HS-5 (cell line): ENCODE measurements at places on chromosomes 2 and 18.

GRCh38 chr2:61534926-61535325, 3.2 kb downstream of the XPO1 start:
- DNase-seq: no peak

DNA sequence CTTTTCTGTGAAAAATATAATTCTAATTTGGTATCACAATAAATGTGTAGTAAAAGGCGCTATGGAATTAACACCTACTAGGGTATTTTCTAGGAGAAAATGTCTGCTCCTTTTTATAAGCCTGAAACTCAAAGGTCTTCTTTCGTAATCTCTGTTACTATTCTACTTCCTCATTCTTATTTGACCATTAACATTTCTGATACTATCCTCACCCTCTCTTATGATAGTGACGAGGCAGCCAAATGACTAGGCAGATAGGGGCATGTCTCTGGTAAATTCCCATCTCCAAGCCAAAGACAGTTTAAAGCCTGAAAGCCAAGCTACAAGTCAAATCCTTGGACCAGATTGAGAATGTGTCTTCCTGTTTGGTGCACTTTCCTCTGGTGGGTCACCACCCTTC, 251.7 kb downstream of the LRRTM4 start:
- peak; percentile 16 for DNase-seq

DNA sequence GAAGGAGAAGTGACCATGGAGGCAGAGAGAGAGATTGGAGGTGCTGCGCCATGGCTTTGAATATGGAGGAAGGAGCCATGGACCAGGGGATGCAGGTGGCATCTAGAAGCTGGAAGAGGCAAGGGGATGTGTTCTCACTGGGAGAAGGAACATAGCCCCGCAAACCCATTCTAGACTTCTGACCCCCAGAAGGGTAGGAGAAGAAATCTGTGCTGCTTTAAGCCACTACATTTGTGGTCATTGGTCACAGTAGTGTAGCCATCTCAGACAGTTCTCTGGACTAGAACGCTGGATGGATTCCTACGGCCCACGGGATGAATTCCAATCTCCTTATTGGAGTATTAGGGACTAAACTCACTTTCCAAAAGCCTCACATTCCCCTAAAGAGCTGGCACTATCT, 67.8 kb downstream of the PTGR3 start:
- no peak for DNase-seq

DNA sequence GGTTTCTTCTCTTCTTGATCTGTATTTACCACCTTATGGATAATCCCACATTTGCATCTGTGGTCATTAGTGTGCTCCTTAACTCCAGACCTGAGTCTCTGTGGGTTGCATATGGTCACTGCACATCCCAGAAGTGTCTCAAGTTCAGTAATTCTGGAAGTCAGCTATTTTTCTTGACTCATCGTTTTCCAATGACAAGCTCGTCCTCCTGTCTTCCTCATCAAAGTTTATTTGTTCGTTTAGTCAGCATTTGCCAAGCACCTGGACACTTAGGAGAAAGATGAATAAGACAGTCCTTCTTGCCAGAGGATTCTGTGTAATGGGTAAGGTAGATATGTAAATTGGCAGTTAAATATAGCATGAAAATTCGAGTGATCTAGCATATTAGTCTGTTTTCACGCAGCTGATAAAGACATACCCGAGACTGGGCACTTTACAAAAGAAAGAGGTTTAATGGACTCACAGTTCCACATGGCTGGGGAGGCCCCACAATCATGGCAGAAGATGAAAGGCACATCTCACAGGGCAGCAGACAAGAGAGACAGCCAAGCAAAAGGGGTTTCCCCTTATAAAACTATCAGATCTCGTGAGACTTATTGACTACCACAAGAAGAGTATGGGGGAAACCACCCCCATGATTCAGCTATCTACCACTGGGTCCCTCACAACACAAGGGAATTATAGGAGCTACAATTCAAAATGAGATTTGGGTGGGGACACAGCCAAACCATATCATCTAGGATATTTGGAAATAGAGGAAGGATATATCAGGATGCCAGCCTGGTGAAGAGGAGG, 19.4 kb downstream of the FASTKD2 start:
- no peak for DNase-seq

GRCh38 chr2:233244818-233245217, 6.7 kb upstream of the ATG16L1 start:
- no peak for DNase-seq

- no peak for DNase-seq
These were observed 74.6 kb downstream of the ACAA2 start for GRCh38 chr18:49738721-49739120.

DNA sequence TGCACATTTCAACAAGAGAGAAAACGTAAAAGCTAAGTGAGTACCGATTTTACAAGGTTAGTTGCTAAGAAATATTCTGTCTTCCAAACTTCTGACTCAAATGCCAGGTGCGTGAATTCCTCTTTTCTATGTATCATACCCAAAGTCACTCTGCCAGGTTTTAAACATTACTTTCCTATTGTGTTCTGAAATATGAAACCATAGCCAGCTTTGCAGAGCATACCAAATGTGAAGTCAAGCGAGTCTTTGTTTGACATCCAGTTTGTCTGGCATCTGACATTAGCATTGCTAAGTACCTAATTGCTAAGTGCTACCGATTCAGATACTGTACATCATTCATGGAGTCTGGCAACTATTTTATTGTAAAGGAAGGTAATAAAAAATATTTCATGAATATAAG, 321.9 kb upstream of the GALNT5 start:
- no peak for DNase-seq

DNA sequence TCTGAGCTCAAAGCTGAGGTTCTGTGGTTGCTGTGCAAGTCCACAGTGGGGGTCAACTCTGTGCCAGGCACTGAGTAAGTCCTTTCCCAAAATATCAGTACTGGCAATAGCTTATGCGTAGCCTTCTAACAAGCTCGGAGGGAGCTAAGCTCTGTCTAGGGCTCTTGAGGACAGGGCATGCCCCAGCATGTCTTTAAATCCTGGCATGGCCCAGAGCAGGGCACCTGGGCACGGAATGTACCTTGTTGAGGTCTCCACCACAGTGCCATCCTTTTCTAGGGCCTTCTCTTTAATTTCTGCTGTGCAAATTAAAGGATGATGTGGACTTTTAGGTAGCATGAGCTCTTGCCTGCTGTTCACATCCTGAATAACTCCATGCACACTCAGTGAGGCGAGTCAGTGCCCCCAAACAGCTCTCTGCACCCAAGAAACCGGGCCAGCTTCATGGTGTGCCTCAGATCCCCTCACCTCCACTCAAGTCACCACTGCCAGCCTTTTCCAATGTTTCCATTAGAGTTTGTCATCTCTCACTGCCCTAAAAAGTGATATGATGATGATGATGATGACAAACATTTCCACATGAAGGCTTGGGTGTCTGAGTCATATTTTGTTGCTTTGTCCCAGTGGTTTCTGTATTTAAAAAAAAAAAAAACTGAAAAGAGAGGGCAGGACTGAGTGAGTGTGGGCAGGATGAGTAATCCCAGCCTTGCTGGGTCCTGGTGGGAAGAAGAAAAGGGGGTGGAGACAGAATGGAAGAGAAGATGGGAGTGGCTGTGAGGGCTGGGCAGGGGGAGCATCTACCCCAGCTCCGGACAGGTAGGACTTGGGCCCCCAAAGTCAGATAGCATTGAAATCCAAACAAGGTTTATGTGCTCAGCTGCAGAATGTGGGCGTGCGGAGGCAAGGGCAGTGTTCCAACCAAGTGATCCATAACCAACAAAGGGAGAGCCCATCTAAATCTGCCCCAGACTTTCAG, 78.9 kb downstream of the ZBTB7C start:
- peak; percentile 67 for DNase-seq

- no peak for DNase-seq
These were observed 81.8 kb downstream of the SCN9A start for GRCh38 chr2:166293984-166294383.

DNA sequence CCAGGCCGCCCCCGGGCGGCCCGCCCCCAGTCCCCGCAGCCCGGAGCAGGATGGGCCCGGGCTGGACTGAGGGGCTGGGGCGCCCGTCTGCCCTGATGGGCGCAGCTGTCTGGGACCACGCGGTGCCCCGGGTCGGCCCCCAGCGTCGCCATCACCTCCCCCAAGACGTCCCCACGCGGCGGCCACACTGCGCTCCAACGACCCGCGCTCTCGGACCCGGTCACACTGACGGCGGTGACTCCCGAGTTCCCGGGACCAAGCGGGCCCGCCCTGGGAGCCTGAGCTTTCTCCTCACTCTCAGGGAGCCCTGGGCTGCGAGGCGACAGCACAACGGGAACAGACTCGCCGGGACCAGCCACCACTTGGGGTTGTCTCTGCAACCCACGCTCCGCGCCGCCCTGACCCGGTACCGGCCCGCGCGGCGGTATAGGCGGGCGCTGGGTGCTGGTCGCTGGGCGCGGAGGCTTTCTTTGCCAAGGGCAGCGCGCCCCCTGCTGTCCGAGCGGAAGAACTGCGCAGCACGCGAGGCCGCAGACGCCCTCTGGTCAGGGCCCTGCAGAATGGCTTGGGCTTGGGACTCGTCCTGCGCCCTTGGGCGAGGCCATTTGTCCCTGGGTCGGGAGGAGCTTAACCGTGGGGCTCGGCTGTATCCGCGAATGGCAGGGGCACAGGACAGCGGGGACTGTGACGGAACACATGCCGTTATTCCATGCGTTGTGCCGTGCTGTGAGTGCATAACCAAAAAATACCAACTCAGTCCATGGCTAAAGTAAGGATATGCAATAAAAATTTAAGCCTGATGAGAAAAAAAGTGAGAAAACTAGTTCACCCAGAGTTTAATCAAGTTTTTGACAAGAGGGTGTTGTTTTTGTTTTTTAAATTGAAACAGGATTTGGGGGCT, 54.8 kb upstream of the ANKRD62 start:
- DNase-seq: no peak

DNA sequence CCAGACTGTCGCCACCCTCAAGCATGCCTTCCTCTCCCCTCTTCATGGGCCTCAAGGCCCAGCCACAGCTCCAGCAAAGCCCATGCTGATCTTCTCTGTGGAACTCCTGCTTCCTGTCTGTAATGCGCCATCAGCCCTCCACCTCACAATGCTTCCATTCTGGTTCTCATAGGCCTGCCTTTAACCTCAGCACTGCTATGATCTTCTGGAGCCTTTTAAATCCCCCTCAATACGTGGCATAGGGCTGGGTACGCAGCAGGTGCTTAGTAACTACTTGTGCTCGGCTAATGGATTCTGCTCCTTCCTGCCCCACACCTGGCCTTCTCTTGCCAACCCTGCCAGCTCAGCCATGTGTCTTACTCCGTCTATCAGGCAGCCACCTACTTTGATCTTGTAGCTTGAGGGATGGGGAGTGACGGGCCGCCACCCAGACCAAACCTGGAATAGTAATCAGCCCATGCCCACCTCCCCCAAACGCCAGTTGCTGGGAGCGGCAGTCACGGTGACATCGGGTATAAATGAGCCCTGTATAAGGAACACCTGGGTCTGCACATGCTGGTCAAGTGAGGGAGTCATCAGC, 106.7 kb upstream of the MCFD2 start:
- no peak for DNase-seq

- DNase-seq: no peak
These were observed 34.0 kb upstream of the CDK5R2 start for GRCh38 chr2:218925434-218925833.

DNA sequence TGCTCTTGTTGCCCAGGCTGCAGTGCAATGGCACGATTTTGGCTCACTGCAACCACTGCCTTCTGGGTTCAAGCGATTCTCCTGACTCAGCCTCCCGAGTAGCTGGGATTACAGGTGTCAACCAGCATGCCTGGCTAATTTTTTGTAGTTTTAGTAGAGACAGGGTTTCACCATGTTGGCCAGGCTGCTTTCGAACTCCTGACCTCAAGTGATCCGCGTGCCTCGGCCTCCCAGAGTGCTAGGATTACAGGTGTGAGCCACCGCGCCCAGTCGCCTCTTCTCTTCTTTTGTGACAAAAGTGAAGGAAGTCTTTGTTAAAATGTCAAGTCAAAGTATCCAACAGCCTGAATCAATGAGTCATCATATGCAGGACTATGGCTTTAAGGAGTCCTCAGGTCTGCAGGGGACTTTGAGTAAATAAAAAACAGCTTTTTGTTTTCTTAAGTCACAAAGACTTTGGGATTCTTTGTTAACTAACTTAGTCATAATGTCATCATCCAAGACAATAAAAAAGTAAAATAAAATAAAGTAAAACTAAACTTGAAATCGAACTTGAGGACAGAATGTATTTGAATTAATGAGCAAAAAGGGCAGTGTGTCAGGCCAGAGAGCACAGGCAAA, 1153.2 kb downstream of the SUCLG1 start:
- no peak for DNase-seq

DNA sequence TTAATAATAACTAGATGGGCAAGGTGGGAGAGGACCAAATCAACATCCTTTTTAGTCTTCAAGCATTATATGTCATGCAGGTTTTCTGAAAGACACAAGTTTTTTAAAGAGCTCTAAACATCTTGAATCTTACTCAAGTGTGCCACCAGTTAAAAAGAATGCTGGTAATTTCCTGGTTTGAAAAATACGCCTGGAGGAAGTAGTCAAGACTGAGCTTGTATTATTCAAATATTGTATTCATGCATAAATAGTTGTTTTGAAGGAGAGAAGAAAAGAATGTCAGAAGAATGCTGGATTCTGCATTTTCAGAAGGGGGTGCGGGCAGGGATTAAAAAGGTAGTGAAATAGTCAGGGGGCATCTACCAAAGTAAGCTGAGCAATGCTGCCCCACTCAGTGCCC, 90.7 kb downstream of the WDPCP start:
- DNase-seq: no peak

GRCh38 chr18:3179430-3180089, 40.2 kb downstream of the MYOM1 start:
- DNase-seq: no peak

DNA sequence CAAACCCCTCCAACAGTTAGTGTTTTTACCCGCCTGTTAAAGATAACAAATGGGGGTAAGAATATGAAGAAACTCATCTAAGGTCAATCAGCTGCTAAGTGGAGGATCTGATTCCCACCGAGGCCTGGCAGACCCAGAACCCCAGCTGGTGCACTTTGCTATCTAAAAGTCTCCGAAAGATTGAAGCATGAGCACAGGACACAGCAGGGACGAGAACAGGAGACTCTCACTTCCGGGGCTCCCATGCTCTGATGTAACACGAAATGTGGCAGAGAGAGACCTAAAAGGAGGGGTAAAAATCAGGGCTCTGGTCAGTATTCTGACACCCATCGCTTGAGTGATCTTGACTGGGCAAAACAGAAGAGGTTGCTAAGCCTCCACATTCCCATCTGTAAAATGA, 119.7 kb downstream of the PDCL3 start:
- DNase-seq: no peak

- DNase-seq: no peak
These were observed 125.0 kb downstream of the CACNB4 start for GRCh38 chr2:151973901-151974199.

DNA sequence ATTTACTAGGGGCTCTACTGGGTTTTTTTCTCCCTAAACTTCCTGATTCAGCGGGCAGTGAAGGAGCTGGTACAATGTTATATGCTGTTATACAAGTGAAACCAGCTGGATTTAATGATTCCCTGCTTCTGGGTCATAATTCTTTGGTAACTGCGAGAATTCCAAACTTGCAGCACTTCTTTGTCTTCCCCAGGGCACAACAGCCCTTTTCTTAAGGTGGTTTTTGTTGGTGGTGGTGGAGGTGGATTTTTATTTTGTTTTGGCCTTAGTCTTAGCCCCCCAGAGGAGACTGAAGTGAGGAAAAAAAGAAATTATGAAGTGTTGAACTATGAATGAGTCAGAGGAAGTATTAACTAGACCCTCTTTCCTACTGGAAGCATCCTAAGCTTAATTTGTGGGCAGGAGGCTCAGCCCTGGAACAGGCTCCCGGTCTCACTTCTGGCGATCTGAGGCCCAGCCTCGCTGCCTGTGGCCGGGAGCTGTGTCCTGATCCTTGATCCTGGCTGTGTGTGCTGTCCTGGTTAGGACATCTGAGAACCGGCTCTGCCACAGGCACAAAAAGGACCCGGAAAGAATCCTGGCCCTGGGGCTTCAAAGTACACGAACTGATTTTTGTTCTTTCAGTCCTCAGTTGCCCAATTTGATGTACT, 141.9 kb downstream of the LYPD6B start:
- no peak for DNase-seq
